MV-4-11 (cell line): ENCODE measurements at places on chromosomes 3 and 15.

- DNase-seq: peak; percentile 45
These were observed 142.7 kb downstream of the GADL1 start for GRCh38 chr3:30751610-30752299.

GRCh38 chr15:73946795-73947370, 20.6 kb downstream of the LOXL1 start:
- no peak for DNase-seq

DNA sequence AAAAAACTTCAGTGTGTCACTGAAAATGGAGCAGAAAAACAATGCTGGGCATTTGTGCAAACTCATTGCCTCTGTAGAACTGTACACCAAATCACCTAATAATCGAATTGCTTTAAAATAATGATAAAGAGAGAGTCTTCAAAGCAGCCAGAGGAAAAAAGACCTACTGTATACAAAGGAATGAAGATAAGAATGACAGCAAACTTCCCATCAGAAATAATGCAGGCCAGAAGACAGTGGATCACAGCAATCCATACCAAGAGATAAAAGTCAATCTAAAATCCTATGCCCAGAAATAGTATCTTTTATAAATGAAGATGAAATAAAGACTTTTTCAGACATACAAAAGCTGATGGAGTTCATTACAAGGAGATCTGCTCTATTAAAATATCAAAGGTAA, 134.7 kb upstream of the VEPH1 start:
- no peak for DNase-seq

DNA sequence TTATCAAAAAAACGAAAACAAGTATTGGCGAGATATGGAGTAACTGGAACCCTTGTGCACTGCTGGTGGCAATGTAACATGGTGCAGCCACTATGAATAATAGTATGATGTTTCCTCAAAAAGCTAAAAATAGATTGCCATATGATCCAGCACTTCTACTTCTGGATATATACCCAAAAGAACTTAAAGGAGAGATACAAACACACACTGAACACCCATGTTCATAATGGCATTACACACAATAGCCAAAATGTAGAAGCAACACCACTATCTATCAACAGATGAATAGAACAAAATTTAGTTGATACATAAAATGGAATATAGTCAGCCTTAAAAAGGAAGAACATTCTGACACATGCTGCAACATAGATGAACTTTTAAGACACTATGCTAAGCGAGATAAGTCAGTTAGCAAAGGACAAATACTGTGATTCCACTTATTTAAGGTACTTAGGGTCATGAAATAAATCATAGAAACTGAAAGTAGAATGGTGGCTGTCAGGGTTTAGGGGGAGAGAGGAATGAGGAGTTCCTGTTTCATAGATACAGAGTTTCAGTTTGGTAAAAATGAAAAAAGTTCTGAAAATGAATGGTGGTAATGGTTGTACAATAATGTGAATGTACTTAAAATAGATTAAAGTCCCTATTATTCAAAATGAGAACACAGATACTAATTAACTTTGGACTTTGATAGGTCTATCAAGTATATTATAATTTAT, 59.4 kb upstream of the IMPG2 start:
- DNase-seq: peak; percentile 88

- DNase-seq: no peak
These were observed 2.0 kb upstream of the ST8SIA2 start for GRCh38 chr15:92391640-92392039.

DNA sequence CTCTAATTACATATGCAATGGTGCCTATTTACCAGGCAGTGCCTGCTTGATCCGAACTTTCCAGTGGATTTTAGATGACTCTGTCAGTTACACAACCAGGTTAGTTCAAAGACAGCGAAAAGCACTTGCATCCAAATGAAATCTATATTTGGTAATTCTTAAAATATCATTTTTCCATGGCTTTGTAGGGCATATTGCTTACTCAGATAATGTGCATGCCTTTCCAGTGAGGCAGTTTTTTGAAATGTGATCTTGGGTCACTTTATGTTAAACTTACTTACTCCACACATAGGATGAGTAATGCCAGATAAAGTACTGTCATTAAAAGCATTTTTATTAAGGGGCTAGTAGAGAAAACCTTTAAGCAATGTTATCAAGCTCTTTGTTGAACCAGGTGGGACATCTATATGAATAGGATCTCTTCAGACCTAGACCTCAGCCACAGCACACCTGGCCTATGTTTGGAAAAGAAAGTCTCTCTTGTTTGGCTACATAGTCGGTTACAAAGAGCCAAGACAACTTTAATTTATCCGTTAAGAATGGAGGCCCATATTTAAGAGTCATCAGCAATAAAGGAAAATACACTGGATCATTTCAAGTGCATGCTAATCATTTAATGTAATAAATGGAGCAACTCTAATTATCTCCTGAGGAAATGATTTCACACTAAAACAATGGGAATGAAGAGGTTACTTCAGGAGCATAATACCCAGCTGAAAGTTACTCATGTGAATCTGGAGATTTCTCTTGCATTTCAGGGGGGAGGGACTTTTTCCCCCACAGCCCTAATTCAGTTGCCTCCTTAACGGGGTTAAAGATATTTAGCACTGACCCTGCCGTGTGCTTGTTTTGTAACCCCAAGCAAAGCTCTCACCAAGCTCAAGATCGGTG, 56.3 kb upstream of the TMCO5A start:
- DNase-seq: no peak

- DNase-seq: no peak
These were observed 30.3 kb upstream of the MGA start for GRCh38 chr15:41629883-41630282.

GRCh38 chr3:169508426-169508825, 155.1 kb downstream of the MECOM start:
- DNase-seq: no peak

- no peak for DNase-seq
These were observed 15.7 kb upstream of the ARID3B start for GRCh38 chr15:74525309-74525708.

DNA sequence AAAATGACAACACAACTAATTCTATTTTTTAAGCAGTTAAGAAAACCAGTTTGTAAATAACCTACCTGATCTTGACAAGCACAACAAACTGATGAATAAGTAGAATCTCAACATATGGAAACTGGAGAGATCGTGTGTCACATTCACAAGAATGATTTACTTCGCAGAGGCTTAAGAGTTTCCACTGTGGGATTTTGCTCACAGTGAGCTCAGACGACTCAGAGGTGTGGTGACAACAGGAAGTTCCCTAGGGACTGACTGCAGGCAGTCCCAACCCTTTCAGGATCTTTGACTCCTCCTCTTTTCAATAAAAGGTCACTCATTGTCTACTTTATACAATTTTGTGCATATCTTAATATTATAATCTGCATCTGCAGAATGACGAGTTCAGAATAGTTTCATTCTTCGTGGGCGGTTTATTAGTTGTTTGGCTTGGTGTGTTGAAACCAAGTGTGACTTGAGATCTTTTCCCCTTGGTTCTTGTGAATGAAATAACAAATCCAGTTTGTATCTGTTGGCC, at the start of gene LIPH:
LIPH (minus strand) TSS at position 231 of the 520 bp plus-strand sequence; CDS start at position 114, 117 bp downstream.
- DNase-seq: peak; percentile 57

- DNase-seq: no peak
These were observed 151.0 kb downstream of the FAM43A start for GRCh38 chr3:194836661-194837060.

- peak; percentile 6 for DNase-seq
These were observed 68.0 kb upstream of the TRPM1 start for GRCh38 chr15:31169558-31169957.

DNA sequence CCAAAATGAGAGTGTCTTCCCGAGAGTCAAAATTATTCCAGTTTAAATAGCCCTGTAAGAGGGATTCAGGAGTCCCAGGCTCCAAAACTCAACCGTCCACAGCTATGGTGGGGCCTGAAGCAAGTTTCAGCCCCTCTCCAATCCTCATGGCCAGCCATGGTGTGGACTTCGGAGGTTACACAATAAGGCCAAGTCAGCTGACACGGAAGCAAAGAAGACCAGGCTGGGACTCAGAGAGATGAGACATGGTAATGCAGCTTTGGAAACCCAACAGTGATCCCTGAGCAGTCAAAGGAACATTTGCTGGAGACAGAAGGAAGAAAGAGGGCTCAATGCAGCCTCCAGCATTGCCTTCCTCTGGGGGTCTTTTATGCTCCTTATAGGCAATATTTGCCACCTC, 324.6 kb upstream of the TLE3 start:
- no peak for DNase-seq

DNA sequence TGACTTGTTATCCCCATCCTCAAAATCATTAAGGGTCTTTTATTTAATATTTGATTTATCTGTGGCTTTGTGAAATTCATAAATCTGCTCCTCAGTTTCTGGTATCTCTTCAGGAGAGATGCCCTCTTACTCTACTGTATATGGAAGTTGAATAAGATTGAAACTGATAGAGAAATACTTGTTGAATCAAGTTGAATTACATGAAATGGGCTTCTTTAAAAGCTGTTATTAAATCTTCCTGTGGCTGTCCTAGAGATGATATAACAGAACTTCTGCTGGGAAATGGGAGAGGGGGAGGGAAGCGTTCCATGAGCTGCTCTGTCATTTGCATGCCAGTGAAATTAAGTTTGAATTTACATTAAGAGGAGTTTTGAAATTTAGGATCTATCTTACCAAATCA, 494.4 kb upstream of the TPRG1 start:
- DNase-seq: no peak

- DNase-seq: no peak
These were observed 34.1 kb downstream of the PTPN9 start for GRCh38 chr15:75545064-75545463.

DNA sequence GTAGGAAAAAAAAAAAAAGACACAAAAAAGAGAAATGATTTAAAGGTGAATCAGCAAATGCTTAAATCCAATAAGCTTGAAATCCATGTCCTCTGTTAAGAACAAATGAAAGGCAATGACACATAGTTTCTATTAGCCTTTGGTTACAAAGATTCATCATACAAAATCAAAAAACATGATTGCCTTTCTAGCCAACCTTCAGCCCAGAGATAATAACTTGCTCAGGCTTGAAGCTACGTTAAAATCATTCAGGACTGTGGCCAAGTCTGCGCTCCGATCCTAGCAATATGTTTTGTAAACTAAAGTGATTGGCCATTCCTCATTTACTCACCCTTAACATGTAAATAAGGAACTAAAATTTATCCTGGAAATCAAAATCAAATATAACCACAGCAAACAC, 556.7 kb downstream of the FGF12 start:
- DNase-seq: no peak

- DNase-seq: no peak
These were observed 51.8 kb downstream of the CHCHD6 start for GRCh38 chr3:126755866-126756265.

- DNase-seq: peak; percentile 74
These were observed 342.2 kb downstream of the PDCD6IP start for GRCh38 chr3:34140616-34141015.

DNA sequence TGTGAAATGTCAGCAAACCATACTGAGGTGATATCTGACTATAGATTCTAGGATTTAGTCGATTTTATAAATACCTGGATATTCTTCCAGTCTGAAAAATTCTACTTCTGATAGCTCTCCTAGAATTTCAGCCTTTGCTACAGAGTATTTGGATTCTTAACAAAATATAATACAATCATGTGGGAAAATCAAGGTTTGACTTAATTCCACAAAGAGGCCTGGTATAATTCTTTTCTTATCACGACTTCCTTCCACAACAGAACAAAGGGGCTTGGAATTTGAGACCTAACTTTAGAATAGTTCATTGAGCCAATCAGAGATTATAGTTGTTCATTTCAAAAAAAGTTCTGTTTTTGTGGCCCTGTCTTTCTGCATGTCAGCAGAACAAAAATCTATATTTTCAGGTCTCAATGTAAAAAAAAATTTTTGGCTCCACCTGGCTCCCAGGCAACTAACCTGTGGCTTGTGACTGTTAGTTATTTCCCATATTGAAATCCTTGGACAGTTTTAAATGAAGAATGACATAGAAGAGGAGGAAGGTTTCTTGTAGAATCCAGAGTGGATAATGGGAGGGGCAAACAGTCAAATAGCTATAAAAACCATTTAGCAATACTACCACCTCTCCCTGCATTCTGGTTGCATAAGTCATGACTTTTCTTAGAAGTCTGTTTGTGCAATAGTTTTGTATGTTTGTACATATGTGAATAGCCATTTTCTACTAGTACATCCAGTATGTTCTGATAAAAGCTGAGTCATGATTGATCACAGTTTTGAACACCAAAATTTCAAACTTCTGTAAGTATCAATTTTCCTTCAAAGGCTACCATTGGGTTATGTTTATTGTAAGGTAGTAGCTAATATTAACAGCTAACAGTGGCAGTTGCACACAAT, 4.0 kb downstream of the TM4SF1 start:
- peak; percentile 90 for DNase-seq

- no peak for DNase-seq
These were observed 168.0 kb downstream of the FOXB1 start for GRCh38 chr15:60172143-60172542.
